ENCODE measurements at places on chromosomes 1 and 21.

GRCh38 chr1:195939844-195940243 is 668.4 kb downstream of the KCNT2 start:
- DNase-seq = no peak

- DNase-seq = no peak
Measured at GRCh38 chr1:207918581-207918980, 7.7 kb upstream of the CD34 start.

DNA sequence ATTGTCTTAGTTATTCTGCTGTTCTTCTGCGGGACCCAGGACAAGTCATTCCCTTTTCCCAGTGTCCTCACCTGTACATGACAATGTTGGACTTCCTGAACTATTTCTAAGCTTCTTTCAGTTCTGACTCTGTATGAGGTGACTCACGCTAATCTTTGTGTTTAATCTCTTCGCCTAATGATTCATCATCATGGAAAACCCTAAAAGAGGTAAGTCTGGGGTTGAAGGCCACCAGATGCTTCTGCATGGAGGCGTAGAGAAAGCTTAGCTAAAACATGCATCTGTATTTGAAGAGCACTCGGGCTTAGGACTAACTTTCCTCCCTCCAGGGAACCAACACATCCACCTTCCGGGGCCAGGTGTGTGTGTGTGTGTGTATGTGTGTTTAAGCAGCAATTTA is 7.4 kb downstream of the SPRR5 start:
- no peak for DNase-seq

DNA sequence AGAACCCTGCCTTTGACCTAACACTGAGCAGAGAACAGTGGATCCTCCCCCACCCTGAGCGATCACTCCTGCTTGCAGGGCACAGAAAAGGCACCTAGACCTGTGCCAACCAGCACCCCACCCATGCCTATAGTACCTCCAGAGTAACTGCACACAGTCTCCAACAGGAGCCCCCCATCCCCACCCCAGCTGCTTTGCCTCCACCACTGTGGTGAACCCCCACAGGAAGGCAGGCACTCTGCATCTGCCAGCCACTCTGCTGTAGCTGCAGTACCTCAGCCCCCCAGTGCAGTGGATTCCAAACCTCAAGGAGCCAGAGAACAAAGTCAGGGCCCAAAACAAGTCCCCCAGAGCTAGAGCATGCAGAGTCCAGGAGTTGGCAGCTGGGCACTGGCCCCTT is 10.7 kb downstream of the SPATC1L start:
- no peak for DNase-seq

- DNase-seq = no peak
Measured at GRCh38 chr1:66095190-66095589, 302.5 kb downstream of the PDE4B start.

DNA sequence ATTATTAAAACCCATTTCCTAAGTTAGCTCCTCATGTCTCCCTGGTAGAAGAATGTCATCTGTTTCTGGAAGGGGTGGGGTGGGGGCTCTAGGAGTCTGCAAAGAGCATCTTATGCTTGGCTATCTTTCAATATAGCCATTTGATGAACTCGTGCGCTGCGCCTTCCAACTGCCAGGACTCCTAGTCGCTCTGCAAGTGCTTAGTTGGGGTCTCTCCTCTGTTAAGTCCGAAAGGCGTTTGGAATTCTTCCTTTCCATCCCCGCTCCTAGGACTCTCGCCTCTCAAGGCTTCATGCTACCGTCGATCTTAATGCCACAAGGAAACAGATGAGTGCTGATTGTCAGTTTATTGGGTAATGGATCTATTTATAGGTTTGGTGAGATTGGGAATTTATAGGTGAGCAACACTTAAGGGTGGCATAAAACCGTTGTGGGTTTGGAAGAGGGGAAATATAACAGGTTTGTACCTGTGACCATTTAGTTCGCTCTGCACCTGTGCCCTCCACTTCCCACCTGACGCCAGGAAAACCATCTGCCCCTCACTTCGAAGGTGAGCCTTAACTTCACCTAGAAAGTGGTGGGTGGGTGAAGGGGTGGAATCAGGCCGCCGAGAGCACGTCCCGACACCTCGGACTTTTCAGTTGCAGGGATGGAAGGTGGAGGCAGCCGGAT is 1.1 kb downstream of the KCNH1 start:
- no peak for DNase-seq

- DNase-seq = no peak
Measured at GRCh38 chr1:229985613-229986010, 81.4 kb upstream of the GALNT2 start.

DNA sequence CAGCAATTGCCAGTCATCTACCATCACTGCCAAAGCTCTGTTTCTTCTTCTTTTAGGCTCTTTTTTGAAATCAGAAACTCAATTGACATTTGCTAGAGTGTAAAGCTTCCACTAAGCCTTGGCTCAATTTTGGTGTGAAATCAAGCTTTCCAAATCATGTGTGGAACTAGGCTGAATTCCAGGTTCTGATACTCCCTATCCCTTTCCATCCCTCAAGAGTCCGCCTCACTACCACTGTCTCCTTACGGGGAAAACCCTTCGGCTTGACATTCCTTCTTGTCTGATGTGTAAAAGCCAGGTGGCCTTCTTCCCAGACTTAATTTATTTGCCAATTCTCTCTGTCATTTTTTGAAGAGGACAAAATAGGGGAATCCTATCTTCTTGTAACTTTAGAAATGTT is 47.2 kb upstream of the PRMT6 start:
- no peak for DNase-seq

DNA sequence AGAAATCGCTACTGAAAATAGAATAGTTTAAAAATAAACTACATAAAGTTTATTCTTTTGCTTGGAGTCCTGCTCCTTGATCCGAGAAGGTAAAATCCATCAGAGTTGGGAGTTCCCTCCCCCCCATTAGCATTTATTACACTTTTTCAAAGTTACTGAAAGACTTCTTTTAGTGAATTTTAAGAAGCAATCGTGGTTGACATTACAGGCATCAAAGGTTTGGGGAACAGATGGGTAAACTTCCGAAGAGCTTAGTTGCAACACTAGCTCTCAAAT is 31.0 kb upstream of the NFIA start:
- no peak for DNase-seq

DNA sequence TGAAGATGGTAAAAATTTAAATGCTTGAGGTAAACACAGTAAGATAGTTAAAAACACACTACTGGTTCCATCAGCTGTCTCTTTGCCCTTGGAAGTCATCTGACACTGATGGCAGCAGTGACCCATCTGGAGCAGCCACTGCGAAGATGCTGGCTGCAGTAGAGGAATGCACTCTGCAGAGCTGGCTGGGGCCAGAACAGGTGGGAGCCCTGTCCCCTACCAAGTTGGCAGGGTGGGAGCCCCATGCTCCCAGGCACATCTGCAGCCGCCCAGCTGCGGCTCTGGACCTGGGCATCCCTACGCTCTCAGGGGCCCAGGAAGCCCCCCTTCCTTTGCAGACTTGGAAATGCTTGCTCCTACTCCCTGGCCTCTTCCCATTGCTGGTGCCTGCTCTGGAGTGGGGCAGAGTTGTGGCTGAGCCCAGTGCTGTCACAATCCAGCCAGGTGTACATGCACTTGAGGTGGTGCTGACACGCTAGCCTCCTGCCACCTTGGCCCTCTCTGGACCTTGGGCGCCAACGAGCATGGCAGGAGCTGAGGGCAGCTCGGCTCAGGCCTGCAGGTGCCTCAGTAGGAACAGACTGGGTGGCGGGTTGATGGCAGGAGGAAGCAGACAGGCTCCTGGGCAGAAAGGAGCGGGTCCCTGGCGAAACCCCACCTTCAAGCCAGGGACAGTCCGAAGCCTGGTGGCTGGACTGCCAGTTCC is 227.0 kb downstream of the FGGY start:
- DNase-seq = no peak

DNA sequence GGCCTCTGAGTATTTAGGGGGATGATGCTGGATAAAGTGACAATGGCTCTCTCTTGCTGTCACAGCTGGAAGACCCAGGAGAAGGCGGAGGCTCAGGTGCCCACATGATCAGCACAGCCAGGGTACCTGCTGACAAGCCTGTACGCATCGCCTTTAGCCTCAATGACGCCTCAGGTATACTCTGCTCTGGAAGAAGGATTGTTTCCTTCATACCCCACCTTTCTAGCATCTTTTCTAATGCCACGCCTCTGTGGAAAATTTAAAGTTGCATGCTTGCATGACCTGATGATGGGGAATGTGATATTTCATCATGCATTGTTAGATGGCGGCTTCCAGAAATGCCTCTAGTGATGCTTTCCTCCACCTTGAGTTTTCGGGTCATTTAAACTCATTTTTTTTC is 2.8 kb downstream of the MAP3K7CL start:
- no peak for DNase-seq

Data from CD4-positive, alpha-beta T cell treated with Interleukin-4 for 1 hour (primary cell).